ENCODE measurements at places on chromosomes 4 and X.

- no peak for DNase-seq
Observed at GRCh38 chr4:126969360-126970235, 663.2 kb upstream of the INTU start.

DNA sequence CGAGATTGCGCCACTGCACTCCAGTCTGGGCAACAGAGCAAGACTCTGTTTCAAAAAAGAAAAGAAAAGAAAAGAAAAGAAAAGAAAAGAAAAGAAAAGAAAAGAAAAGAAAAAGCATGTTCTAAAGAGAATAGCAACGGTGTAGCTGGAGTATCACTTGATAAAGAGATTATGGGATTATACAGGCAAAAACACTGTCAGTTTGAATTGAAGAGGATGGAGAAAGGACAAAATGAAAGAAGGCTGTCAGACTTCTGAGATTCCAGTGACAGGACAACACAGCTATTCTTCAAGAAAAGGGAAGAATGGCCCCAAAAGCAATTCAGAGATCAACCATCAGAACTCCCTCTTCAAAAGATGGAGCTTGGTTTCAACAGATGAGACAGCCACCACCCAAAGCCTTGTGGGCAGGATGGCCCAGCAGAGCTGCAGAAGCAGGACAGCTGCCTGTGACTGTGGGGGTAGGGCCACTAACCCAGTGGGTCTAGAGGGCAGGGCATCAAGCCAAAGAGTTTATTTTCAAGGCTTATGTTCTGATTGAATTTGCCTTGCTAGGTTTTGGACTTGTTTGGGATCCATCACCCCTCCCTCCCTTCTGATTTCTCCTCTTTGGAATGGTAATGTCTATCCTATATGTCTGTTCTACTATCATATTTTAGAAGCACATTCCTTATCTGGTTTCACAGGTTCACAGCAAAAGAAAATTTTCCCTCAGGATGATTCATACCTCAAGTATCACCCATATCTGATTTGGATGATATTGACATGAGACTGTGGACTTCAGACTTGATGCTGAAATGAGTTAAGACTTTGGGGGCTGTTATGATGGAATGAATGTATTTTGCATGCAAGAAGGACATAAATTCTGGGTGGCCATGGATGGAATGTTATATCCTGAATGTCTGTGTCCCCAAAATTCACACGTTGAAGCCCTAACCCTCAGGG, 17.5 kb downstream of the RFC1 start:
- DNase-seq = no peak

DNA sequence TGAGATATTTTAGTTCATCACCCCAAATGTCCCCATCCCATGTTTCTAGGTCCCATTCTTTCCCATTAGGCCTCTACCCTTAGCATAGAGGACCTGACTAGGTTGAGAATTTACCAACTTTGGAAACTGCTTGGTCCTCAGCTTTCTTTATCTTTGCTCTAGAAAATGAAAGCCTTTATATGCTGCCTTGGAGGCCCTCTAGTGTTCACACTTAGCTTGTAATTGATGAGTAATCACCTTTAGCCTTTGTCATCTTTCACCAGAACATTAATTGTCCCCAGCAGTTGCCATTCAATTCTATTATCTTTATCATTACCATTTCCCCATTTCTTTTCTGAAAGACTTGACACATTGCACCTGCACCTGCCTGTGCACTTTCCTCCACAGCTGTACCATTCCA, 589.2 kb upstream of the NR3C2 start:
- no peak for DNase-seq

- DNase-seq = no peak
Observed at GRCh38 chr4:5266991-5267390, 215.7 kb downstream of the STK32B start.

DNA sequence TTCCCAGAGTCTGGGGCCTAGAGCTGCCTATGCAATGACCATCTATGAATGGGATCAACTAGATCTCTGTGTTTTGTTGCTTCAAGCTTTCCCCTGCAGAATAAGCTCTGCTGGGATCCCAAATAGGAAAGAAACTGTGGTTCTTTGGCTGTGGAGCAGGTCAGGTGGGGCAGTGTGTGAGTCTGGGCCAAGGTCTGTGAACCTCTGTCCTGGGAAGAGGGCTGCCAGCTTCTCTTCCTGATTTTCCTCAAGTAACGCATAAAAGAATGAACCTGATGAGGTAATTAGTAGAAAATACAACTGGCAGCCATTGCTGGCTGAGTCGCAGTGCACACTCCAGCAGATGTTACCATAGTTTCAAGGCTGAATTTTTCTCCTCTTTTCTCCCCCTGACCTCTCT, 4.6 kb upstream of the PIN4 start:
- DNase-seq = no peak

- DNase-seq = no peak
Observed at GRCh38 chrX:3161681-3162080, 120.4 kb downstream of the ARSF start.

- no peak for DNase-seq
Observed at GRCh38 chr4:832536-832935, 6.6 kb upstream of the CPLX1 start.

DNA sequence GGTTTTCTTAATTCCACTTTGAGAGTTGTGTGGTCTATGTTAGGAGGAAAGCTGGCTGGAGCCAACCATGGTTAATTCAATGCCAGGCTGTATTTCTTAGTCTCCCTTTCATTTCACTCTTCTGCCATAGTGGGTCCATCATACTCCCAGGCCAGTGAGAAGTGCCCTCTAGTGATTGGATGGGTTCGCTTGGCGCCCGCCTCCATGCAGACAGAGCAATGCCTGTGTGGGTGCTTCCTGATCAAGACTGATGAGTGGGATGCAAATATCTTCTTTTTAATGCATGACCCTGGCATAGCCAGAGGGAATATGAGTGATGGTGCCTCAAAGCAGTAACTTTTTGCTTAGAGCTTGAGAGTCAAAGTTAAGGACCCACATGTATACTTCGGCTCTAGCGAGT, 6.4 kb downstream of the BMX start:
- no peak for DNase-seq

- DNase-seq = no peak
Observed at GRCh38 chr4:132592340-132592739, 556.8 kb upstream of the PCDH10 start.

DNA sequence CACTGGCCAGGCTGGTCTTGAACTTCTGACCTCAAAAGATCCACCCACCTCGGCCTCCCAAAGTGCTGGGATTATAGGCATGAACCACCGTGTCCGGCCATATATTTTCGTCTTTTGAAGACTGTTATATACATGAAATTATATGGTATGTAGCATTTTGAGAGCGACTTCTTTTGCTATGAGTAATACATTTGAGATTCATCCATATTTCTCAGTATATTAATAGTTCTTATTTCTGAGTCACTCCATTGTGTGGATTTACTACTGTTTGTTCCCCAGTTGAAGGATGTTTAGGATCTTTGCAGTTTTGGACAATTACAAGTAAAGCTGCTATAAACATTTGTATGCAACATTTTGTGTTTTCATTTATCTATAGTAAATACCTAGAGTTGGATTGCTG, 34.9 kb downstream of the GNL3L start:
- no peak for DNase-seq

DNA sequence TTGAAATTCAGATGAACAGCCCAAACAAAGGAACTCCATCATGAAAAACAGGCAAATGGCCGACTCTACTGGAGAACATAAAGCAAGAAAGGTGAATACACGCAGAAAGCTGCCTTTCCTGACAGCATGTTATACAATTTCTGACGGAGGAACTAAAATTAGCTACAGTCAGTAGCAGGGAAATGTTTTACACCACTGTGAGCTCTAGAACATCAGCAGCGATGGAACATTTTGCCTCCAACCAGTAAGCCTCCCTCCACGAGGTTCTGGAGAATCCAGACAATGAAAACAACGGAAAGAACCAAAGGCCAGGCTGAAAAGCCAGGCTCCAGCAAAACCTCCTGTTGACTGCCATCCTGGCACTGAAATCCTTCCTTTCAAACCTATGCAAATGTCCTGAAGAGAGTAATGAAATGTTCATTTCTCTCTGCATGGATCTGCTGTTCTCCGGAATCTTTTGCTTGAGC, 78.9 kb downstream of the IRF2 start:
- DNase-seq = no peak

DNA sequence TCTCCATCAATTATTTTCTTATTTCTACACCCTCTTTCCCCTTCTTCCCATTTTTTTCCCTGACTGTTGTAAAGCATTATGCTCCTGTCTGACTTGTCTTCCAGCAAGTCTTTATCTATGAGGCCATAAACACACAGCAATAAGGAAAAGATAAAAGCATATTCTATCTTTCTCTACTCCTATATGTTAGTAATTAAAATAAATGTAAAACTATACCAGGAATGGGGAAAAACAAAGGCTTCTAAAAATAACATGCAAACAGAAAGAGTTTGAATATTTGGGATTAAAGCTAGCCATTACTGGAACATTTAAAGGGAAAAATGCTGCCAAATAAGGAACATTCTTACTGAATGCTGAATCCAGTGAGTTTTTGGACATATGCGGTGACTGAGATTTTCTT, 471.7 kb upstream of the HS3ST1 start:
- DNase-seq = no peak

DNA sequence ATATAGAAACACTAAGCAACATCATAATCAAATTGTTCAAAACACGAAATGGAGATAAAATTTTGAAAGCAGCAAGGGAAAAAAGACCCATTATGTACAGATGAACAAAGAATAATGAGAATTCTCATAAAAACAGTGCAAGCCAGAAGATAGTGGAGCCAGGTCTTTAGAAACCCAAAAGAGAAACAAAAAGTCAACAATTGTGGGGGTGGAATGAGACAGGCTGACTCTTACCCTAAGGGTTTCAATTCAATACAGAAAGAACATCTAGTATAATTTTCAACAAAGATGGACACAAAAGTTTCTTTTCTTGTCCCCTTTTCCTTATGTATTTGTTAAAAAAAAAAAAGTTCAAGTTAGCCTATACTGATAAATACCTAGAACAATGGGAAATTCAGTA, 34.0 kb upstream of the MAGEB2 start:
- no peak for DNase-seq

DNA sequence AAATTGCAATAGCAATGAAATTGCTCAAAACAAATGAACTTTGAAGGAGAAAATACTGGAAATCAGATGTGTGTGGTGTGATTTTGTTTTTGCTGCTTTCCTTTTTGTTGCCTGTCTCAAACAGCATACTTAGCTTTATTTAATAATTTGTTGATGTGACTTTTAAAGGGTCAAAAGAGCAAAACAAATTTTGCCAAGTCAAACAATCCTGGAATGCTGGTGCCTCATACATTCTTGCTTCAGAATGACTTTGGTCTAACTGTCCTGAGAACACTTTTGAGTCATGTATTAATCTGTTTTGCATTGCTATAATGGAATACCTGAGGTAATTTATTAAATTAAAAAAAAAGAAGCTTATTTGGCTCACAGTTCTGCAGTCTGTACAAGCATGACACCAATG, 3.4 kb downstream of the PF4V1 start:
- no peak for DNase-seq

Measured in right kidney (tissue), 9 donors.